ENCODE measurements at places on chromosomes 11 and 22.

- no peak for ATAC-seq
Measured at GRCh38 chr11:69450064-69450856, 31.2 kb upstream of the LINC01488 start.

DNA sequence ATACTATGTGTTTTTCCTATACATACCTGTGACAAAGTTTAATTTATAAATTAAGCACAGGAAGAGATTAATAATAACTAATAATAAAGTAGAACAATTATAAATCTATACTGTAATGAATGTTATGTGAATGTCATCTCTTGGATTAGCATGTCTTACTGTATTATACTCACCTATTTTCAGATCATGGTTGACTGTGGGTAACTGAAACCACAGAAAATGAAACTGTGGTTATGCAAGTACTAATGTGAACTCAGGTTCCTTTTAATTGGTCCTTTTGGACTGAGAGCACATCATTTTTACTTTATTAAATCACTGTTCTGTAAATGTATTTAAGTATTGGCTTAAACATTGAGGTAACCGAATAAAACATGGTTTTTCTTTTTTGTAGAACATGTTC is 108.8 kb downstream of the PPP6R3 start:
- no peak for ATAC-seq

GRCh38 chr11:73228268-73229134 is 10.4 kb downstream of the P2RY2 start:
- no peak for ATAC-seq

DNA sequence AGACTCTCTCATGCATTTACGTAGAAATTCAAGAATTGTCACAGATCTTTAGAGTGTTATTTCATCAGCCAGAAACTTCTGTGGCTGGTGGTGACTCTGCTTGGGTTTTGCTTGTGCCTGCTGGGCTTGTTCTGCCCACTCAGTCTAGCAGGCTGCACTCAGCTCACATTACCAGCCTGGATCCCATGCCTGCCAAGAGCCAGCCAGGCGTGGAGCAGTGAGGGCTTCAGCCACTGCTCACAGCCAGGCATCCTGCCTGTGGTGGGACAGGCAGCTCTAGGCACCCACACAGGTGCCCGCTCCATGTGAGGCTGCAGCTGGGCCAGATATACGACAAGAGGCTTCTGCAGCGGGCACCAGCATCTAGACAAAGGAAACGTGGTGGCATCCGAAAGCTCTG is 1213.3 kb upstream of the RAG2 start:
- no peak for ATAC-seq

GRCh38 chr11:92980312-92980711 is 10.9 kb downstream of the MTNR1B start:
- ATAC-seq = no peak

DNA sequence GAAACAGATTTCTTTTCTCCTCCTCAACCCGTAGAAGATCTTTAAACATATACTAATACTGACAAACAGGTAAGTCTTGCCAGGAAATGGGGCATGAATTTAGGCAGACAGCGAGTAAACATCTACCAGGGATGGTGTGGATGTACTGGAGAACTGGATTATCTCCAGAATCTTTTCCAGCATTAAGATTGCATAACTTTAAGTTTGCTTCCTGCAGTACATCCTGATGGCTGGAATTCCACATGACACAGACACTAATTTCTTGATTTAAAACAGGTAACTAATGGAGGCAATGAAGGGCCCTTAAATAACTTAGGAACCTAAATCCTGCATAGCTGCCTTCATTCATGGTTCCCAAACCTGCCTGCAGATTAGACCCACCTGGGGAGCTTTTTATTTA is 40.7 kb downstream of the JHY start:
- no peak for ATAC-seq

DNA sequence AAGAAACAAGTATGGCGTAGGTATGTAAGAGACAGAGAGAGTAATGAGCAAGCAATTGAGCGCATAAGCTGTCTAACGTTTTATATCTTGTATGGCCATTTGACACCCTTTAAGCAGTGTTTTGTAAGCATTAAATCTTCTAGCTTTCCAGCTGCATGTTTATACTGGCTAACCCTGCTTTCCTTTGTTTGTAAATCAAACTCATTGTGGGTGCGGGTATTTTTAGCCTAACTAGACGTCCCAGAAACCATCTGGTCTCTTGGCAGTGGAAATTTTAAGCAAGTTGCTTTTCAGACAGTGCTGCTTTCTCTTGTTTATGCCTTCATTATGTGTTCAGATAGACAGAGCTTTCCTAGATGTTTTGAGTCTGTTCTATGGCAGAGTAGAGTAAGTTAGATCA is 73.5 kb downstream of the RNF169 start:
- ATAC-seq = no peak

DNA sequence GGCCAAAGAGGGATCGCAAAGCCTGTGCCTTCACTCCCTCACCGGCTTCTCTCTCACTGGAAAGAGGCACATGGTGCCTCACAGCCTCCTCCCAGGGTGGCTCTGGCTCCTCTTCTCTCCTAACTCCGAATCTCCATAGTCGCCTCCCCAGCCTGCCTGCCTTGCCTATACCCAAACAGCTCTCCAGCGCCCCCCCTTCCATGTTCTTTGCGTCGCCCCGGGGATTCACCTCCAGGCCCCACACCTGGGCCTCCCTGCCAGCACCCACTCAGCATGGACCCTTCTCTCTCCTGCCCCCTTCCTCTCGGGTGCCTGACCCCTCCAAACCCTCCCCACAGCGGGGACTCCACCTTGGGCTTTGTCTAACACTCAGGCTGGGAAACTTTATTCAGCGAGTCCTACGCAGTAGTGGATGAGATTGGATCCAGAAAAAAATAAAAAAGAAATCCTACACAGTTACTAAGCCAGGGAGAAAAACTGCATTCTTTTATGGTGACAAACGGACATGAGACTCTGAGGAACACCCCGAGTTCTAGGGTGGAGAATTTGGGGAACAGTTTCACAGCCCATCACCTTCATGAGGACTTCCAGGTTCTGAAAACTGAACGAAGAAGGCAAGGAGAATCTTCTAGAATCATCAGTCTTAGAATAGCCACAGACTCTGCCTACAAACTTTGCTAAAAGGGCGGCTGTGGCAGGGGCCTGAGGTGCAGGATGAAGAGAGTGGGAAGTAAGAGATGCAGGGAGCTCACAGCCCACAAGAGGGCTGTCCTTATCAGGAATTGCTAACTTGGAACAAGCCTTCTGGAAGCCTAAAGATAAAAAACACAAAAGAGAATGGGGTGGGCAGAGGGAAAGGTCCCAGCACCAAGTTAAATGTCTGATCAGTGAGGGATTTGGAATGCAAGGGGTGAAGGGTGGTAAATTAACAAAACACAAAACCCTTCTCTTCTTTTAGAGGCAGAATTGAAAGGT is 5.3 kb downstream of the PPM1F start:
- ATAC-seq = peak; percentile 8

- ATAC-seq = no peak
Measured at GRCh38 chr22:19341500-19341899, 50.0 kb upstream of the CLTCL1 start.

DNA sequence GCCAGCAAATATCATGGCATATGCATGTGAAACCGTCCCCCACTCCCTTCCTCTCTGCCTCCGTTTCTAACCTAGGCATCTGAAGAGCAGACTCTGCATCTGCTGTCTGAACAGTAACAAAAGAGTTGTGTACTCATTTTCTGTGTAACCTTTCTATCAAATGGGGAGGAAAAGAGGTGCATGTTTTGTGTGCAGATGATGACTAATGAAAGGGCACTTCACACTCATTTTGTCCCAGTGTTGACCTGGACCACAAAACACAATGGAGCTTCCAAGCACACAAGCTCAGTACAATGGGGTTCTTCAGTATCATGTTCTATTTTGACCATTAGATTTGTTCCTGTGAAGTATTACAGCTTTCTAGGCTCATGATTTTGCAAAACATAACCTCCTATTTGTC is 13.0 kb downstream of the JHY start:
- ATAC-seq = no peak

GRCh38 chr11:62451241-62451621 is 32.4 kb downstream of the SCGB1A1 start:
- ATAC-seq = no peak

- peak; percentile 97 for ATAC-seq
Measured at GRCh38 chr22:17742527-17742902, 31.8 kb downstream of the BID start.

DNA sequence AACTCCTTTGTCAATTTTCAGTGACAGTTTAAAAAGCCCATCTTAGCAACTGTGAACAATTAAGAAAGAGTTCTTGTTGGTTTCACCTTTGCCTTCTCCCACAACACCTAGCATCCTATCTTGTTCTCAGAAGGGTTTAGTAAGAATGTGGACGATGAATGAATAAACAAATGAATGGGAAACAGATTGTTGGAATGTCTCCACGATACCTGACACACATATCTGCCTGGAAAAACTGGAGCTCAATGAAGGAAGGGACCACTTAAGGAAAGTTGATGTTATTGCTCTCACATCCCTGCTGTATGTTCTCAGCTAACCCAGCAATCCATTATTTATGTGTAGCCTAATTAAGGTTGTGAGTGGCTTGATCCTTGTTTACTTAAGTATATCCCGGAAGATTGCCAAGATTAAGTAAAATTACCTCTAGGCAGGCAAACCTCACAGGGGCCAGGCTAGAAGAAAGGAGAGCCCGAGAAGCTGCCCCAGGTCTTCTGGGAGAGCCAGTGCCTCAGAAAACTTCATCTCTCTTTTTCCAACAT is 286.4 kb downstream of the NXPE2 start:
- ATAC-seq = no peak

DNA sequence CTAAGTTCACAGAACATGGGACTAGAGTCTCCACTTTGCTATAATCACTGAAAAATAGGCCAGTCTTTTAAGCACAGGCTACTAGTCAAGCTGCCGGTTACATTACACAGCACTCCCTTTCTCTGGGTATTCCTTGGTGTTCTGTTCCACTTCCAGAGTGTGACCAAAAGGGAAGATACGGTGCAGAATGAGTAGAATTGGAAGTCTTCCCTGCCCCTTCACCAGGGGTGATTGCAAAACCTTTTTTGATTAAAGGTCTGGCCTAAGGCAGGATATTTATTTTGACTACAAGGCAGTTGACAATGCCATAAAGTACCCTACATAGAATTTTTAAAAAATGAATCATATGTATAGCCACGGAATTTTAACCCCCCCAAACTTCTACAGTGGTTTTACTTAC is 59.6 kb upstream of the ADORA2A start:
- no peak for ATAC-seq

GRCh38 chr11:118016104-118016503 is 29.9 kb downstream of the IL10RA start:
- ATAC-seq = no peak

- no peak for ATAC-seq
Measured at GRCh38 chr11:114181195-114181594, 115.0 kb upstream of the NNMT start.

DNA sequence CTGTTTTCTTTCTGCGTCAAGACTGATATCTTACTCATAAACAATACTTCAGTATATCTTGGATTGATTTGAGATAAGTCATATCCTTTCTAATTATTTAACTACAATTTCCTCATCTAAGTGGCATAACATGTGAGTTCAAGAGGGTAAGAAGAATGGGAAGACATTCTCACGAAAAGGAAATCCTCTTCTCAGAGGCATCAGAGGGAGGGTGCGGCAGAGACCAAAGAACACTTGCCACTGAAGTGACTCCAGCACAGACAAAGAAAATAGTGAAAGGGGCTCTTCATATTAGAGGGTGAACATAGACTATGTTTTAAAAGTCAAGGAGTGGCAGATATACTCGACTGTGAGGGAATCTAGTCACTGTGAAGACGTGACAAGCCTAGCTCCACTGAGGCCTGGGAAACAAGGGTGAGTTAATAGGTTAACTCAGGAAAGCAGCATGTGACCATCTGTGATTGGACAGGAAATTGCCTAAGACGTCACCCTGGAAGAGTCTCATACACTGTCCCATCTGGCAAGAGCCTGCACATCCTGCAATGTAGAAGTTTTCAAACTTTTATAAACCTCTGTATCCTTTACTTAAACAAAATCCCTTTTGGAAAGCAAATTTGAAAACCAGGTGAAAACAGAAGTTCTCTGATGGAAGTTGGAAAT is 1.9 kb upstream of the MMP1 start:
- ATAC-seq = no peak

DNA sequence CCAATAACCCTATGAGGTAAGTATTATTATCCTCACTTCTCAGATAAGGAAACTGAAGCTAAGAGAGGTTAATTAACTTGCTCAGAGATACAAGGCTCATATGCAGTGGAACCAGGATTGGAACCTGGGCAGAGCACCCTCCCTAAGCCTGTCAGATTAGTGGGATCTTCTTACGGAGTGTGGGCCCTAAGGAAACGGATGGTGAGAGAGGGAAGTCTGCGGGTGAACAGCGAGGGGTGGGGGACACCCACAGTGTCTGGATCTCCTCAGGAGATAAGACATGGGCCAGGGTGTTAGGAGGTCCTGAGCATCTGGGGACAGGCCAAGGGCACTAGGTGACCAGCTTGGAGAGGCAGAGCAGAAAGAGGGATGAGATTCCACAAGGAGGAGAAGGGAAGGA is 376.0 kb downstream of the CADM1 start:
- no peak for ATAC-seq

GRCh38 chr11:65595131-65595530 is 469 bp downstream of the KCNK7 start:
- peak; percentile 17 for ATAC-seq

DNA sequence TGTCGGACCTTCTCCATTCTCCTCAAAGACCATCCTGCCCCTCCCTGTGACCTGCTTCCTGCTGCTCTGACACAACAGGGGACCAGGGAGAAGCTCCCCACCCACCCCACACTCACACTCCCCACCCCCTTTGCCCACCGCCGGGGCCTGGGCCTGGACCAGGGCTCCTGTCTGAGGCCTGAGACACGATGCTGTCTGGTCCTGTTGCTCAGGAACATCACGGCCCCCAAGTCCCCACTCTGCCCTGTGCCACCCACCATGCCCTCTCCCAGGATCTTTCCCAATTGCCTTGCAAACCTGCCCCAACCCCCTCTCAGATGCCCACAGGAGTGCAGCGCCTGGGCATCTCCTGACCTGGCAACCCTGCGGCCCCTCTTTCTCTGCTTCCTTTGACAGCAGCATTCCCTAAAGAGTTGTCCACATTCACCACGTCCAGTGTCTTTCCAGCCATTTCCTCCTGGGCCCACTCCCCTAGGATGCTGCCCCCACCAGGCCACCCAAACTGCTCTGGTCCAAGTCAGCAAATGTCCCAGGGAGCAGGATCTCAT is 10.8 kb downstream of the CSF2RB start:
- no peak for ATAC-seq

- ATAC-seq = no peak
Measured at GRCh38 chr11:70063121-70063520, 15.0 kb upstream of the ANO1 start.

- ATAC-seq = no peak
Measured at GRCh38 chr22:50183141-50183971, 2.4 kb upstream of the TRABD start.
